ENCODE measurements at places on chromosomes 12 and 14. TPM values are rescaled to one million over a fixed set of nuclear protein-coding genes. Genes with fewer than 3 reads are reported as not detected.

Gene DEPDC4
- total RNA-seq, result 4.1 TPM

Gene TNFAIP2
- 11.6 TPM for total RNA-seq

Gene DPF3
- total RNA-seq, result 1.3 TPM

Gene DCN
- total RNA-seq, result 17.9 TPM

Gene EXOC3L4
- total RNA-seq, result not detected

Gene NEMP1
- total RNA-seq, result 49.6 TPM

Gene ENDOU
- total RNA-seq, result not detected

Gene FSCB
- total RNA-seq, result not detected

Gene KLHDC1
- total RNA-seq, result 2.0 TPM

Gene AQP5
- 2.4 TPM for total RNA-seq

Gene TMX1
- 61.9 TPM for total RNA-seq

Gene ALDH6A1
- total RNA-seq, result 30.3 TPM

Gene ADAMTS20
- 2.0 TPM for total RNA-seq

Gene HRK
- 1.7 TPM for total RNA-seq

DNA sequence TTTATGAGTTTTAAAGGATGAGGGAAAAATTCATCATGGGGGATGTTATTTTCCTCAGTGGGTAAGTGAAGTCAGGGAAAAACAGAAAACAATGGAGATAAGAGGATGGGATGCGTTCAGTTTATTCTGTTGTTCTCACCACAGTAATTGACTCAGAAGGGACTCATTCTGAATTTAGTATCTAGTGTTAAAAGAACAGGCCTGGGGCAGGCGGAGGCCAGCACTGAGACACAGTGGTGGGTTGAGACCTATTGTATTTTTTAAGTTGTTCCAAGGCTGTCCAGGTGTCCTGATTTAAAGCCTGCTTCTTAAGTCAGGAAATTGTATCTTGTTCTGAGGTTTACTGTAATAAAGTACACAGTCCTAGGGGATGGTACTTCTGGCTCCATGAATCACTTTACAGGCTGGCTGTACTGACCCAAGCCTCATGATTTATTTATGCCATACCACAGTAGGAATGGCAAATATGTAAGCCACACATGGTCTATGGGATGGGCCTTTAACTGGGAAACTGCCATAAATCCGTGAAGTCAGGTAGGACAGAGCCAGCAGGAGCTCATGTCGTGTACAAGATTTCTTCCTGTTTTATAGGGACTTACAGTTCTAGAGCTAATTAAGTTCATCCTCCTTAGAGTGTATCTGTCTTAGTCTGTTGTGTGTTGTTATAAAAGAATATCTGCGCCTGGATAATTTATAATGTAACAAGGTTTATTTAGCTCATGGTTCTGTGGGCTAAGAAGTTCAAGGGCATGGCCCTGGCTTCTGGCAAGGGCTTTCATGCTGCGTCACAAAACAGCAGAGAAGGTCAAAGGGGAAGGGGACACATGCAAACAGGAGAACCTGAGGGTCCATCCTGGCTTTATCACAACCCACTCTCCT, 244.1 kb downstream of the FBXL14 start:
- DNase-seq, result no peak

DNA sequence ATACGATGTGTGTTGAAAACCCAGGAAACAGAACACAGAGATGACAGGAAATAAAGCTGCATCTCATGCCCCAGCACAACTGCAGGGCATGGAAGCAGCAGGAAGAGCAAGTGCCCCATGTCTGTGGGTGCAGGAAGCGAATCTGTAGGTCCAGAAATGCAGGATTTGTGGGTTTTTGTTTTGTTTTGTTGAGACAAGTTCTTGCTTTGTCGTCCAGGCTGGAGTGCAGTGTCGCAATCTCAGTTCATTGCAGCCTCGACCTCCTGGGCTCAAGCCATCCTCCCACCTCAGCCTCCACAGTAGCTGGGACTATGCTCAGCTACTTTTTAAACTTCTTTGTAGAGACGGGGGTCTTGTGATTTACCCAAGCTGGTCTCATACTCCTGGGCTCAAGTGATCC, 6.2 kb upstream of the RPS6KL1 start:
- no peak for DNase-seq

- DNase-seq, result no peak
Observed at GRCh38 chr12:60539592-60539991, 943.8 kb downstream of the SLC16A7 start.

- DNase-seq, result no peak
Observed at GRCh38 chr12:24055747-24056146, 106.3 kb upstream of the SOX5 start.

- DNase-seq, result no peak
Observed at GRCh38 chr14:103377522-103378037, 7.6 kb upstream of the MARK3 start.

DNA sequence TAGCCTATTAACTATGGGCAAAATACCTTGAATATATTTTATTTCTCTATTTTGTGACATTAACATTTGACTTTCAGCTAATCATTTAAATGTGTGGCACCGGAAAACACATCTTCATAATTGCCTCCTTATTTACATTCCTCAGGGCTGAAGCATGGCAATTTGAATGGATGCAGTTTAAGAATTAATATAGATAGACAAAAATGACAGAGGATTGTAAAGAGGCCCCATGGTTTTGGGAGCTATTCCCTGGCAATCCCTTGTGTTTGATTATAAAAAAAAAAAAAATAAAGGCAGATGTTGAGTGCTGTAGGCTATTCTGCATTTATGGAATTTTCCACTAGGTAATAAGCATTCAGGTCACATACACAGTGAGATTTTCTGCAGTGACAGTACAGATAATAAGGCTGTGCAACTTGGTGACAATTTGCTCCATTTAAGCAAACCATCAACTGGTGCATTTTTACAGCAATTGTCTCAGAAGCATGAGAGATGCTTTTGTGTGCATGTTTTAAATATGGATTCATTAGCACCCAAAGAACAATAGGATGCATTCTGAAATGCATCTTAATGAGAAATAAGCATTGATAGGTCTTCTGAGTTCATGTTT, 123.2 kb upstream of the SLC38A4 start:
- no peak for DNase-seq

GRCh38 chr14:57461777-57462320, 31.8 kb downstream of the CCDC198 start:
- no peak for DNase-seq

DNA sequence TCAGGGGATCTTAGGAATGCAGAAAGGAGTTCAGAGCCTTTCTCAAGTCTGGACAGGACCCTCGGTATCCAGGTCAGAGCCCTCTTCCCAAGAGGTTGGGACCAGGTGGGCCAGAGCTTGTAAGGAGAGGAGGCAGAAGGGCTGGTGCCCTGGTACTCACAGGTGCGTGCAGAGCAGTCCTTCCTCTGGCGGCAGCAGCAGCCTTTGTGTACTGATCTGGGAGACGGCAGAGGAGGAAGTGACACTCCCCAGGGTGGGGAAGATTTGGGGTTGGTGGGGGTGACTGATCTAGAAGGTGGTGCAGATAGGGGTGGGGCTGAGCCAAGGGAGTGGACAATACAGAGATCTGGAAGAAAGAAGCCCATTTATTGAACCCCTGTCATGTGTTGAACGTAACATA, at the start of gene ITGB7:
TSS of gene ITGB7 (minus strand) at position 210 of the 400 bp plus-strand sequence. CDS start 6,808 bp downstream, outside the sequence.
- no peak for DNase-seq

DNA sequence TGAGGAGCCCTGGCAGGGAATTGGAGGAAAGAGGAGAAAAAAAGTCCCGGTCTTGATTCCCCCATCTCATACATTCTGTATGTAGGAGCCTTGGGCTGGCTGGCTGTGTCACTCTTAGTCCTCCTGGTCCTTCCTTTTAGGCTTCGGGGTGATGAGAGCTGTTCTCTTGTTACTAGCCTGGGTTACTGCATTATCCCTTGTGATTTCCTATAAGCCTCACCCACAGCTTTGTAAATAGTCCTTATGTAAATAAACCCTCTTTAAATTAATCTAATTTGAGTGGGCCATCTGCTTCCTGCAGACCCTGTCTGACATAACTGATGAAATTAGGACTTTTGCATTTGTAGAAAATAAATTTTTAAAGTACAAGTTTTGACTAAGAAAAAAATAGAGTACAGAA, 19.2 kb downstream of the DNM1L start:
- no peak for DNase-seq
